Stimulated activated CD8-positive, alpha-beta memory T cell treated with anti-CD3 and anti-CD28 coated beads, Interleukin-7, amount 100 ng/mL, for 48 hours (primary cell): ENCODE measurements at places on chromosomes 1 and 21.

DNA sequence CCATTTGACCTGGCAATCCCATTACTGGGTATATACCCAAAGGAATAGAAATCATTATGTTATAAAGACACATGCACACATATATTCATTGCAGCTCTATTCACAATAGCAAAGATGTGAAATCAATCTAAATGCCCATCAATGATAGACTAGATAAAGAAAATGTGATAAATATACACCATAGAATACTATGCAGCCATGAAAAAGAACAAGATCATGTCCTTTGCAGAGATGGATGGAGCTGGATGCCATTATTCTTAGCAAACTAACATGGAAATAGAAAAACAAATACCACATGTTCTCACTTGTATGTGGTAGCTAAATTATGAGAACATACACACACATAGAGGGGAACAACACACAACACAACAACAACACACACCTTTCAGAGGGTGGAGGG, 248.5 kb downstream of the PCP4 start:
- DNase-seq: no peak

DNA sequence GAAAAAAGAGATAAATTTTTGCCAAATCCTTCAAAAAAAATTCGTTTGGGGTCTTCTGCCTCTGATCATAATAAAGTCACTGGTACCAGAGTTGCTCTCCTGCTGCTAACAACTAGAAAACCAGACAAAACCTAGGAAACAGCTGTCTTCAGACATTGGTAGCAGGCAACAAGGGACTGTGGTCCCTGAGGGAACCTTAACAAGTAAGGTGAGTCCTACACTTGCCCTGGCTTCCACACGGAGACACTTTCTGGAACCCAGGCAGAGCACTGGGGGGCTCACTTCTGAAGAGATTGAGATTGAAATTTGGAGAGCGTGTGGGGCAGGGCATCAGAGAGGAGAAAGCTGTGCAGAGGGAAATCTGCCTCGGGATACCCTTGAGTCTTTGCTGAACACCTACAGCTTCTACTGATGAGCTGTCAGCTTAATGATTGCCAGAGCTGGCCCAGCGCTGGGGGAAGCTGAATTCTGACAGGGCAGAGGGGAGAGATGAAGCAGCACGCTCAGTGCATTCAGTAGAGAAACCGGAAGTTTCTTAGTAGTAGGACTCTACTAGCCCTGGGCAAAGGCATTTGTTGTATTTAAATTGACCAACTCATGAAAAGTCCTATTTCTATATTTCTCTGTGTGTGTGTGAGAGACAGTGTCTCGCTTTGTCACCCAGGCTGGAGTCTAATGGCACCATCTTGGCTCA, 18.5 kb upstream of the FAM89A start:
- no peak for DNase-seq

DNA sequence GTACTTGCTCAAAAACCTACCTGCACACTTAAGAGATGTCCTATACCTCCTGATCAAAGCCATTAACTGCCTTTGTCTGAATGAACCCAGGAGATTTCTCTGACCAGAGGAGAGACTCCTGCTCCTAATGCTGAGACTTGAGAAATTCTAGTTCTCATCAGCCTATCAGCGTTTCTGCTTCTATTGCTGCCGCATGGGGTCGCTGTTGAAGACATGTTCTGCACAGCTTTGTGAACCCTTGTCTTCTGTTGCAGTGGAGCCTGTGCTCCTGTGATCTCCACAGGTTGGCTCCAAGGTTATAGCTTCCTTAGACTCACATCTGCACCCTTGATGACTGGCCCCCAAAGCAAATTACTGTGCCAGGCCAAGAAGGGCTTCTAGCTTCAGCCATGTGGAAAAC, 40.2 kb downstream of the EDN2 start:
- no peak for DNase-seq

DNA sequence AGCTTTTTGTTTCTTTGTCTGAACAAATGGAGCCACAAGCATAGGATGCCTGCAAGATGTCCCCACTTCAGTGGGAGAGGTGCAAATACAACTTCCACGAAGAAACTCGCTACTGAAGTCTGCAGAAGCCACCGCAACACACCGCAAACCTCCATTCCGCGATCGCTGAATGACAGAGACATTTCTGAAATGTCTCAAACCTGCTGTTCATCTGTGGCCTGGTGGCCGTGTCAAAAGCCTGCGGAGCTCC, 1.0 kb downstream of the TP53BP2 start:
- DNase-seq: peak; percentile 66

DNA sequence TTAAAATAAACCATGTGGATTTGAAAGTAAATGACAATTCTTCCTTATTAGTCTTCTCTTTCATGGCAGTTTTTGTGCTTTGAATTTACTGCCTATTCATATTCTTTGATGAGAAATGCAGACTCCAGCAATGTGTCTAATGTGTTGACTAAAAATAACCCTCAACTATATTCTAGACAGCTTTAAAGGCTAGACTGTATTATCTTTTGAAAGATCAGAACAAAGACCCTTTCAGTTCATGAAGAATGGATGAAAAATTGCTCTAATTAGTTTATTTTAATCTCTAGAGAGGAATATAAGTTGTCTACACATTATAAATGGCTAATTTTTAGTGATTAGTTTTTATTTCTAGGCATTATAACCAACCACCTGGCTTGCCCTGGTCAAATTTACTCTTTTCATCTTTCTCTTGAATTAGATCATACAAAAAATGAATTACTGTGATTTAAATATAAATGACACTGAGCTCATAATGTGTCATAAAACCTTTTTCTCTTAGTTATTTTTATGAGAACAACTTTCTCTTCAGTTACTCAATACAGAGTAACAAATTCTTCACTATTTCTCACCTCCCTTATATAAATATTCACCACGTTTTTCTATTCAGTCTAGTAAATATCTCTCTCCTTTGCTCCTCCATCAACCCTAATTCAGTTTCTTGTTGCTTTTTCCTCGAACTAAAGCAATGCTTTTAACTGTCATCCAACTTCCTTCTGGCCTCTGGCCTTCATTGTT, 428.5 kb upstream of the TMPRSS15 start:
- no peak for DNase-seq

- no peak for DNase-seq
Observed at GRCh38 chr1:49036700-49037099, 260.0 kb upstream of the BEND5 start.

DNA sequence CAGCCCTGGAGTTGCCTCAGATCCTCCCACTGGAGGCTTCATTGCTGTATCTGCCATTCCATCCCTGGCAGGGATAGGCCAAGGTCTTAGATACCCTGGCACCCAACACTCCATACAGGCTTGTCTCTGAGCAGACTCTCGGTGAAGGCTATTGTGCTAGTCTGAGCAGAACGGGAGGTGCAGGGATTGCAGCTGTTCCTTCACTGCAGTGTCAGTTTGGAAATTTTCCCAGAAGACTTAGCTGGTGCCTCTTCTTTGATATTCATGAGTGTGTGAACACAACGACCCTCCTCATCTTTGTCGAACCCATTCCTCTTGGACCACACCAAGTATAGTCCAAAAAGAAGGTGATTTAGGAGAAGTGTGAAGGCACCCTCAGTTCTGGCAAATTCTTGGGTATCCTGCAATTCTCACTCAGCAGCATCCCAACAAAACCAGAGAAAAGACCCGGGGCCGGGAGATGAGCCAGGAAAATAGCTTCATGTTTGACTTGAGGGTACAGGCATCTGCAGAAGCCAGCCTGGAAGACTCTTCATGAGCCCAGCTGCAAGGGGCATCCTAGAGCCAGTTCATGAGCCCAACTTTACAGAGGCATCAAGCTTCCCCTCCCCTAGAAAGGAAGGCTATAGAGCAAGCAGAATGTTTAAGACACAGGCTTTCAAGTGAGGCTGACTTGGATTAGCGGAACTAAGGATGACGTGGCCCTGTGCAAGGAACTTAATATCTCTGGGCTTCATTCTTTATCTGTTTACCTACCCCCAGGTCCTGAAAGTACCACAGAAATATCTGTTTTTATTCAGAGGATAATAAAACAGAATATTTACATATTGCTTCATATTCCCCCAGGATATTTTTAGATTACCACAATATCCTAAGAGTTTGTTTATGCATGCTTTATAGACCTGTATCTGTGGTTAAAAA, 38.8 kb upstream of the HAO2 start:
- no peak for DNase-seq

- no peak for DNase-seq
Observed at GRCh38 chr1:94925561-94926125, 1.3 kb downstream of the CNN3 start.

DNA sequence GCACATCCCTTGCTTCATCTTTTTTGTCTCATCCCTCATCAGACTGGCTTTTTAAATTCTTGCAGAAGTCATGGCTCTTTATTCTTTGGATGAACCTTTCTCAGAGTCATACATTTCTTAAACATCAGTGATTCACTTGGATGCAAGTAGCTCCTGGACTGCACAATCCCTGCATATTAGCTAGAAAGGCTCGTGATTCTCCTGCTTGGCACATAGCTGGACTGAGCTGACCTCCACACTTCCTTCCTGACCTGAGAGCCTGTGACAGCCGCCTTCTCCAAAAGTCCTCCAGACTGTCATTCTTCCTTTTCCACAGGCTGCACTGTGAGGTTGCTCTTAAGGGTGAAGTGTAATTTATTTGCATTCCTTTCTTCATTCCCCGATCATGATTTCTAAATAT, 109.4 kb downstream of the RGL1 start:
- DNase-seq: no peak
